ENCODE measurements at places on chromosomes 7 and 10.
A peak's percentile ranks its signal among the peaks of the same experiment; 100 is the strongest.

- no peak for DNase-seq
These were observed 22.4 kb downstream of the UBTD1 start for GRCh38 chr10:97520978-97521761.

GRCh38 chr10:91567815-91568214, 65.1 kb downstream of the PPP1R3C start:
- peak; percentile 44 for DNase-seq

DNA sequence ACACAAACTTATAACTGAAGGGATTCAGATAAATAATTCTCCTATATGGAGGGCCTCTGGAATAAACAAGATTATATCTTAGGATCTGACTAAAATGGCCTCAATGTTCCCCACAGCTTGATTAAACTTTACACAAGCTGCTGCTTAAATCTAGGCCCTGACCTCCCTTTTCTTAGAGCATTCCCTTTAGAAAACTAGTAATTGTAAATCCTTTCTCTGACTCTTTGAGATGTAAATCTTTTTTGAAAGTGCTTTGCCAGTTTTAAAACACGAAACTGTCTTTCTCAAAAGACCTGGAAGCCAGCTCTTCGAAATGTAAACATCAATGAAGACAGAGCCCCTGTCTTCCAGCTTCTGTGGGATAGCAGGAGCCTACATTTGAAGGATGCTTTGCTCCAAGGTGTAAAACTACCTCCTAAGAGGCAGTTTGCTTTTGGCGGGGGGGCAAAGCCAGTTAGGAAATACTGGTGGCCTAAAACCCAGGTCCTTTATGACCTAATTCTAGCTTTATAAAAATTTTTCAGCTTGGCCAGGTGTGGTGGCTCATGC, 758.7 kb downstream of the CNTNAP2 start:
- no peak for DNase-seq

DNA sequence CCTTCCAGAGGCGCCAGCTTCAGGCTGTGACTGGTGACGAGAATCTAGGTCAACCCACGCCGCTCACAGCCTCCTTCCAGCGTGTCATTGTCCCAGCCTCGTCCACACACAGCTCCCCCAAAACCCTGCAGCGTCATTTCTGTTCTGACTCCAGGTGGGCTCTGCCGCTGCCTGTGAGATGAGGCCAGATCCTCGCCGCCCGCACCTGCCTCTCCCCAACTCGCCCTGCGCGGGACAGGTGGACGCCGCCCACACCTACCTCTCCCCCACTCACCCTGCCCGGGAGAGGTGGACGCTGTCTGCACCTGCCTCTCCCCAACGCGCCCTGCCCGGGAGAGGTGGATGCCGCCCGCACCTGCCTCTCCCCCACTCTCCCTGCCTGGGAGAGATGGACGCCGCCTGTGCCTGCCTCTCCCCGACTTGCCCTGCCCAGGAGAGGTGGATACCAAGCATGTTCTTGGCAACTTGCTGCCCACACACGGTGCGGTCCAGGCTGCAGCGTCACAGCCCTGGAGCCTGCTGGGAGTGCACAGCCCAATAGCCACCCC, 32.0 kb upstream of the CFAP46 start:
- no peak for DNase-seq

GRCh38 chr7:92612501-92612900, 22.3 kb upstream of the FAM133B start:
- DNase-seq, result peak; percentile 67

GRCh38 chr10:73263693-73264347, 11.4 kb upstream of the MRPS16 start:
- DNase-seq, result peak; percentile 63

DNA sequence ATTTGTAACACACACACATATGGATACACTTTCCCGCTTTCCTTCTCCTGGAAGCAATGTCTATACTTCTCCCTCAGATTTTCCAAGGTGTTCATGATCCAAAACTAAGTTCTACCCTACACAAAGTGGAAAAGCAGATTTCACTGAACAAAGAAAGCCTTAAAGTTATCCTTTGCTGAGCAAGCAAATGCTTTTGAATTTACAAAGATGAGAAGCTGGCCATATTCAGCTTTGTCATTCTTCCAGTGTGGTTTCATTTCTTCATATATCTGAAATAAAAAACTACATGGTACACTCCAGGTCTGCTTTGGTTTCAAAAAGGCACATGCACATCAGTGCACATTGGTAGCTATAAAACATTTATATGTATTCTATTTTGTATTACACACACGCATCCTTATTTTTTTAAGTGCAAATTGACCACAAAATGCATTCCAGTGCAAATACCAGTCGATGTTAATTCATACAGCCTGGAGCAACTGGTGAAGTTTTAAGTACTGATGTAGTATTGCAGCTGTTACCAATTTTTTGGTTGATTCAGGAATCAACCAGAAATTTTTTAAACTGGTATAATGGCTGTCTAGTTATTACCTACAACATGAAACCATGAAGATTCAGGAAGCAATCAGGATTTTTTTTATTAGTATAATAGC, 65.5 kb upstream of the SRPK2 start:
- DNase-seq, result peak; percentile 89

GRCh38 chr10:124152139-124153022, 59.0 kb upstream of the CHST15 start:
- peak; percentile 56 for DNase-seq

DNA sequence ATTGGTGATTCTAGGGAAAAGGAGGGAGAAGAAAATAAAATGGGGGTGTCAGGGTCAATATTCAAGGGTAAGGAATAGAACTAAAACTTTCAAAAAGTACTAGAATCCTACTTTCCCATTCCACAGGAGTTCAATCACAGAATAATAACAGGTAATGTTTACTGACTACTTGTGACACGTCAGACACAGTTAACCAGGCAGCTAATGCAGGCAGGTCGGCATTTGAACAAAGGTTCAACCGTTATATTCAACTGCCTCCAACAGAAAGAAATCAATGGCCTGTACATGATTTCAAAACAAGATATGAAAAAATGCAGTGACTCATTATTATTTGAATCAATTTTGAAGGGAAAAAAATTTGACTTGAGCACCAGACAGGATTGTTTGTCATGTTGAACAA, 3.1 kb downstream of the ASB15 start:
- DNase-seq, result no peak

All from fibroblast of skin of right biceps (primary cell).